ENCODE measurements at places on chromosomes 3 and 15.

DNA sequence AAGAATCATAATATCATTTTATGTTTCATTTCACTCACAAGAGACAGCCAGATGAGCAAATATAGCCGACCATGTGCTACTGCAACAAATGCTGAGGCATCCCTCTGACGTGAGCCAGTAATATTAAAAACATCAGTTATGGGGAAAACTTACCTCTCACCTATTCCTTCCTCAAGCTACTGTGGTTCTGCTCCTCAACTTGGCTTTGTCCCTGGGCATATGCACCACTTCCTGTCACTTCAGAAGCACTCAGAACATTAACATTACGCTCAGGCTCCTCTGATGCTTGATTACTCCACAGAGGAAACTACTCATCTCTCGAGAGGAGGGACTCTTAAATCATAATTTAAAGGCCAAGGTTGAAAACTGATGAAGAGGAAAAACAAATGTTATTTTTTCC is 457.0 kb upstream of the ALCAM start:
- no peak for DNase-seq

- no peak for DNase-seq
Observed at GRCh38 chr15:48946074-48946839, 17.5 kb downstream of the SHC4 start.

GRCh38 chr3:16181361-16181760 is 6.9 kb downstream of the GALNT15 start:
- peak; percentile 71 for DNase-seq

DNA sequence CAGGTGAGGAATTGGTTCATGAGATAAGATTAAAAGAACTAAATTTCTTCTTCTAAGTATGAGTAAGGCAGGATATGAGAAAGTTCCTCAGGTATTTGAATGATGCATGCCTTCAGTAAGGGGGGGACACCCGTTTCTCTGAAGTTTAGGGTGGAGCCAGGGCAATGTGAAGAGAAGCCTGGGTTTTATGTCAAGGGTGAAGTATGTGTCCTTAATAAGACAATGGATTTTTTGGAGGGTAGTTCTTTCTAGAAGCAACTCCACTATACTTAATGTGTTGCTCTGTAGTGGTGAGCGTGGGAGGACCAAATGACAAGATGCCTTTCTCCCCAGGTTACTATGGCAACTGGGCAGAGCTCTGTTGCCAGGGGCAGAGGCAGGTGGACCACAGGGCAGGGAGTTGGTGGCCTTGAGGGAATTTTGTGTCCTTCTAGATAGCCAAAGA is 44.0 kb downstream of the PHLDB2 start:
- no peak for DNase-seq

GRCh38 chr15:55909036-55909811 is 84.2 kb downstream of the NEDD4 start:
- no peak for DNase-seq

- no peak for DNase-seq
Observed at GRCh38 chr3:178010306-178010705, 525.9 kb upstream of the KCNMB2 start.

DNA sequence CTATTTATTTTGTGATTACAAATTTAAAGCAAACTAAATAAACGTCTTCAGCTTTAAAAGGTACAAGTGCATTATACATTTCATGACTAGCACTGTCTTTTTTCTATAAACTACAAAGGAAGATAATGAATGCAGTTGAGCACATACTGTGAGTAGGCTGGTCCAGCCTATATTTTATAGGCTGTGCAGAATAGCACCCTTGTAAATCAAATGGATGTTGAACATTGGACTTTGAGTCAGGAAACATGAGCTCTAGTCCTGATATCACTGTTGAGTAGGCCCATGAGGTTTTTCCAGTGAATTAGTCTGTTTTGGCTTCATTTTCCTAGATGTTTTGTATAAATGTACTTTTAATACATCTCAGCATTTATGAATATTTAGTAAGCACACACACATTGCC is 447.3 kb upstream of the KCNMB2 start:
- DNase-seq = no peak

DNA sequence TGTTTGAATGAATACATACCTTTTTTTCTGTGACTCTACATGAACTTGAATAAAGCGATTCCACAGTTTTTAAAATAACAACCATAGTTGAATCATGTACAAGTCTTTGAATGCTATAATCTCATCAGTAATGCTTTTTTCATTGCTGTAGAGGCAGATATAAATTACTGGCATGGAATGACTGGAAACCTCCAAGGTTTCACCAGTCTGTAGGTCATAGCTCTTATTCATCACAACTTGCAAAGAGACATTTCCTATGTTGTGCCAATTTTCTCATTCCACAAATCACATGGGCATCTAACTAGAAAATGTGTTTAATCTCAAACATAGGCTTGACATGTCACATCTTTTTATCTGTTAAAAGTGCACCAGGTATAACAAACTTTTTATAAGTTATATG is 407.1 kb upstream of the KCNMB2 start:
- DNase-seq = no peak

- DNase-seq = no peak
Observed at GRCh38 chr15:56082263-56082761, 88.9 kb upstream of the NEDD4 start.

DNA sequence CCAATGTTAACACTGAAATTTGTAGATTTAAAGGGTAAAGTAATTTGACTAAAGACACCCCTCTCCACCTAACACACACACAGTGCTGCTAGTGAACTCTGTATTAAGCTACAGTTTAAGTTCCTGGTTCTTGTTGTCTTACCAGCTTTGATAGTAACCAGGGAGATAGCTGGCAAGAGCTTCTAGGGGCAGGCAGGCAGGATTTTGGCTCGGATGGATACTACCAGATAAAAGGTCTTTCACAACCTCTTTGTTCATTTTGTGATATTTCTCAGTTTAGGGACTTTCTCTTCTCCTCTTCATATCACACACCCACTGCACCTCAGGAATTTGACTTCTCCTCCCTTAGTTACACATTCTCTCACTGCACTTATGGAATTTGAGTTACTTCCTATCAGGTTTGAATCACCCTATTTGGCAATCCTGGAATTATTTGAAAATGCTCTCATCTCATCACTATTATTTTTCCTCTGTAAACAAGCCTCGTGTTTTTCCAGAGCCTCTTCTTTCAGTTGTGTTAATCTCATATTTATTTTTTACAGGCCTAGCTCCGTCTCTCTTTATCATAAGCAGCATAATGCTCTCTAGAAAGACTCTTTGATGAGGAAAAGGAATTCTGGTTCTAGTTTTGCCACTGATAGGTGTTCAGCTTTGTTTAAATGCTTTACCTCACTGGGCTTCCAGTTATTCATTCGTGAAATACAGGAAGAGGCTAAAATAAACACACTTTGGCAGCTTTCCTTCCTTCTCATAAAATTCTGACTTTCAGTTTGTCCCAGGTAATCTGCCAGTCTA is 23.0 kb upstream of the CLDN1 start:
- DNase-seq = no peak

DNA sequence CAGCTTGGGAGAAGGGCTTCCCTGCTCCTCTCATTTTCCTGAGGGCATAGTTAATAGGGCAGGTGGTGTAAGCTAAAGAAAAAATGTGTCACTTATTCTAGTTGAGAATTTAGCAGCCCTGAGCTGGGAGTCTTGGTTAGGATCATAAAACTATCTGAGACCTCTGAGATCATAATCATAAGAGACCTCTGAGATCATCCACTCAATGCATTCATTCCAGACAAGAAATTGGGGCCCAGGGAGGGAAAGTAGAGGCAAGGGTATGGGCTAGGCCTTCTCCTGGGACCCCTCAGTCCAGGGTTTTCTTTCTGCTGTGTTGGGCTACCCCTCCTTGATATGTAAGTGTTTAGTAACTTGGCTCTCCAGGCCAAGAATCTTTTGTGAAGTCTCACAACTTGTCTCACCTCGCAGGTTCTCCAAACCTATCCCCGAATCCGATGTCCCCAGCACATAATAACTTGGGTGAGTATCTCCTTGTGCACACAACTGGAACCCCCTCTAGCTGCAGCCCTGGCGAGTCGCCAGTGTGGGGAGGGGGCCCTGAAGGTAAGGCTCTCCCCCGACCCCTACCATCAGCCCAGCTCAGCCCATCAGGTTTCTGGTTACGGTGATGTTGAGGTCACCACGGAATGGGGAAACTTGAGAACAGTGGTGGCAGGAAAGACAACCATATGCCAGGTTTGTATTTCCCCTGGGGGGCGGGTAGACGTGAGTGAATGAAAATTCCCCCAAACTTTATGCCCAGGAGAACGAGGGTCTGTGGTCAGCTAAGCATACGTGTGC is 84.1 kb downstream of the AAGAB start:
- no peak for DNase-seq
